ENCODE measurements at places on chromosomes 16 and 17.

DNA sequence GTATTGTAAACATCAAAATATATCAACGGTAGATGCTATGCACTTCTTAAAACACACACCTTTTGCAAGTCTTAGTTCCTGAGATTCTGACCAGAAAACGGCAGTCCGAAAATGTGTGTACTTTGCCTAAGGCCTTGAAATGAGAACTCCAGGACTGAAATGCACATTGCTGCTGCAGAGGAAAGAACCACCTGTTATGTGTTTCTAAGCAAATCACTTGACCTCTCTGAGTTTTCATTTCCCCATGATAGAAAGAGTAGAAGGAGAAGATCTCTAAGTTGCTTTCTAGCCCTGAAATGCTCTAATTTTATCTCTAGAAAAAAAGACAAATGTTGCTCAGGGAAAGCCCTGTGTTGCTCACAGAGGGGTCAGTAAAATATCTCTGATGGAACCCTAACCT lies 9.9 kb downstream of the CCDC182 start:
- DNase-seq = no peak

DNA sequence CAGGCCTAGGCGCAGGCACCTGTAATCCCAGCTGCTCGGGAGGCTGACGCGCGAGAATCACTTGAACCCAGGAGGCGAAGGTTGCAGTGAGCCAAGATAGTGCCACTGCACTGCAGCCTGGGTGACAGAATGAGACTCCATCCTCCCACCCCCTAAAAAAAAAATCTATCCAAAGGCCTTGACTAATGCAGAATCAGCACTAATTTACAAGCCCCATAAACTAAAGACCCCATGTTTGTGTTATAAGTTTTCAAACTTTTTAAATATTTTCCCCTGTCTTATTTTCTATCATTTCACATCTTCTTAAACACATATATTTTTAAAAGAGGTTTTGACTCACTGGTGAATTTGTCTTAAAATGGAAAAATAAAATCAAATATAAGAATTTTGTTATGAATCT lies 713.1 kb downstream of the WWOX start:
- DNase-seq = no peak

DNA sequence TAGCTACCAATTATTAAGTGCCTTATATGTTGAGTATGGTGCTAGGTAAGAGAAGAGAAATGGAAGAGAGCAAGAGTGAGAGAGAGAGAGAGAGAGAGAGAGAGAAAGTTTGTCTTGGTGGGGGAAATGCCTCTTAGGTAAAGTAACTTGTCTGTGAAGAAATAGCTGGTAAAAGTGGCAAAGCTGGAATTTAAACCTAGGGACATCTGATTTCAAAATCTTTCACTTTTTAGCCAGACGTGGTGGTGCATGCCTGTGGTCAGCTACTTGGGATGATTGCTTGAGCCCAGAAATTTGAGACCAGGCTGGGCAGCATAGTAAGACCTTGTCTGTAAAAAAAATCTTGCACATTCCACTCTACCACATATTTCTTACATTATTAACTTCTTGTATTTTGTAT lies 23.0 kb upstream of the CDR2 start:
- no peak for DNase-seq

DNA sequence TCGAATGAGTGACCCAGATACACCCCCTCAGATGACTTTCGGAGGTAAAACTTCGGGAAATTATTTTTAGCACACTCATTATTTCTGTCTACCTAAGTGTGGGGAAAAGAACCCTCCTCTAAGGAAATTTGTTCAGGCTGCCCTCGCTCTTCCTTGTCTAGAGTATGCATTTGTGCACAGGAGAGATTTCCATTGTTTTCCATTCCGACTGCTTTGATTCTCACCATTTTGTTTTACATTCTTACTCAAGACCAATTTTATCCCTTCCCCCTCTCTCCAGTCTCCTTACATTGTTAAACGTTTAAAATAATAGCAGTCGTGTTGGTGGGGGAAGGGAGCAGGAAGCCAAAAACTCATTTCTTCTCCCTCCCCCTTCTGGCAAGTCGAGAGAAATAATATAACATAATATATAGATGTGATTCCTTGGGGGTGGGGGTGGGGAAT lies 1.5 kb upstream of the CHD3 start:
- no peak for DNase-seq

GRCh38 chr16:12435730-12436129 lies 368.0 kb downstream of the CPPED1 start:
- DNase-seq = no peak

DNA sequence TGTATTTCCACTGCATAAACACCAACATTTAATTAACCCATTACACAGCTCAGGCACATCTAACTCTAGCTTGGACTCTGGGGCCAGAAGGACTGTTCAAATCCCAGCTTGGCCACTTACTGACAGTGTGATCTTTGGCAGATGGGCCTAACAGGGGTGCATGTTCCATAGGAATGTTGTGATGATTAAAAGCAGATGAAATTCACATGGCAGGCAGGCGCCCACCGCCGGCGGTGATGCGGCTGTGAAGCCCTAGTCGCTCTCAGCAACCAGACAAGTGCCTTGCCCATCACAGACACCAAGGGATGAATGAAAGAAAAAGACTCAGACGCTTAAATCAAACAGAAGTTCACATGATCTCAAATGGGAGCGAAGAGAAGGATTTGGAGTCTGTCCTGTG lies 84.6 kb upstream of the WSB1 start:
- no peak for DNase-seq

GRCh38 chr16:72847187-72848027 lies 200.5 kb downstream of the ZFHX3 start:
- DNase-seq = no peak

DNA sequence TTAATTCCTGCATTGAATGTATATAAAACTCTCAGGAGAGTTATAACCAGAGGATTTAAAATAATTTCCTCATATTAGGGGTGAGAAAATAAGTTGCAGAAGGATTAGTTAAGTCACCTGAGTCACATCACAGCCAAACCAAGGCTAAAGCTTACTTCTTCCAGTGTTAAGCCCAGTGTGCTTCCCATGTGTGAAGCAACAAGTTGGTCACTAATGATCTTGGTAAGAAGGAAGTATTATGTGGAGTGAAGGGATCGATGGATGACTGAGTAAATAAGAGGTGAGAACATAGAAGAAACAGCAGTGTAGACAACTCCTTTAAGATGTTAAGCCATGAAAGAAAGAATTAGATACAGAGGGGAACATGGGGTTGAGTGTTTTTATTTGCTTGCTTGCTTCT lies 20.6 kb downstream of the ESRP2 start:
- no peak for DNase-seq

GRCh38 chr16:239948-240277 lies 5.3 kb downstream of the FAM234A start:
- DNase-seq = no peak

GRCh38 chr17:57046749-57047148 lies 38.3 kb upstream of the AKAP1 start:
- DNase-seq = no peak

- peak; percentile 9 for DNase-seq
Observed at GRCh38 chr16:50509521-50510341, 38.5 kb upstream of the NKD1 start.

- DNase-seq = no peak
Observed at GRCh38 chr16:3058139-3059030, 7.1 kb upstream of the IL32 start.
